ENCODE measurements at places on chromosomes 1 and 21.

DNA sequence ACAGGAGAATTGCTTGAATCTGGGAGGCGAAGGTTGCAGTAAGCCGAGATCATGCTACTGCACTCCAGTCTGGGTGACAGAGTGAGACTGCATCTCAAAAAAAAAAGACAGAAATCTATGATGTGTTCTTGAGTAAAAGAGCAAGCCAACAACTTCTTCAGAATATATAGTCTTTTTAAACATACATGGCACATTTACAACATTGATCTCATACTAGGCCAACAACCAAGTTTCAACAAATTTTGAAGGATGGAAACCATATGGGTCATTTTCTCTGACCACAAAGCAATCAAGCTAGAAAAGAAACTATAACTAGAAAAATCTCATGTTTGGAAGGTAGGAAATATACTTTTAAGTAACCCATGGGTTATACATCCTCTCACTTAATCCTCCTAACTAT lies 38.3 kb downstream of the PAFAH2 start:
- no peak for DNase-seq

- DNase-seq, result peak; percentile 50
Measured at GRCh38 chr1:150066838-150067183, 765 bp upstream of the VPS45 start.

GRCh38 chr1:38953433-38953860 lies 11.8 kb upstream of the RHBDL2 start:
- peak; percentile 34 for DNase-seq

DNA sequence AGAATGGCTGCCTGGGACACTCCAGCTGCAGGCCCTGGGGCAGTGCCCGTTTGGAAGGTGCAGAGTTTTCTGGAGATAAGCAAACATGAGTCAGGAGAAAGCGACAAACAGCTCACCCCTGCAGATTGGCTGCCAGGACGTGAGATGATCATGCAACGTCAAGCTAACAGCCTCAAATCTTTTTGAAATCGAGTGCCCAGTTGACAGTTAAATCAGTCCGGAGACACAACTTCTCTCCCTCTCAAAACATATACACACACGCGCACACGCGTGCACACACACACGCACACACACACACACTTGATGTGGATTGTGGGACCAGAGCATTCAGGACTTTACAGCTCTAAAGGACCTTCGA lies 49.4 kb downstream of the TENT5C start:
- DNase-seq, result peak; percentile 93

DNA sequence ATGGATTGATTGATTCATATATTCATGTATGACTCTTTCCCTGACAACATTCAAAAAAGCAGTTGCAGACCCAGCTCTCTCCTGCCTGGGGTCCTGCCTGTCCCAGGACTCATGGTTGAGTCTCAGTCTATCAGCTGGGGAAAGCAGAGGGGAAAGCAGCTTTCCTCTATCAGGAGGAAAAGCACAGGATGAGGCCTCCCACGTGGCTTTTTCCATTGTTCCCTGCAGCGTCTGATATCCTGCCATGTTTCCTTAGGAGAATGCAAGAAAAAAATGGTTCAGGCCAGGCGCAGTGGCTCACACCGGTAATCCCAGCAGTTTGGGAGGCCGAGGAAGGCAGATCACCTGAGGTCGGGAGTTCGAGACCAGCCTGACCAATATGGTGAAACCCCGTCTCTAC lies 133.0 kb upstream of the VAMP3 start:
- no peak for DNase-seq

DNA sequence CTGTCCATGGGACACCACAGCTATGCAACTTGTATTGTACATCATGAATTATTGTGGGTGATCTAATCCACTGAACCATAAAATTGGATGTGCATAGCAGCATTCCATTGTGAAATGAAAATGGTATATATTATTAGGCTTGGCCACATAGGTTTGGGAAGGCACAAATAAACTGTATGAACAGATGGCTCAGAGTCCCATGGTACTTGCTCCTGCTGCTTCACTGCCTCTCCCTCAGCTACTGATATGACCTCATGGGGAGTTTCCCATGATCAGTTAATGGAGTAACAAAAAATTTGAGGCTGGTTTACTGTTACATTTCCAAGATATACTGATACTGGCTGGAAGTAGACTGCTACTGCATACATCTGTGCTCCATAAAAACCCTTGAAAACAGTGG lies 152.7 kb upstream of the NEGR1 start:
- DNase-seq, result no peak

DNA sequence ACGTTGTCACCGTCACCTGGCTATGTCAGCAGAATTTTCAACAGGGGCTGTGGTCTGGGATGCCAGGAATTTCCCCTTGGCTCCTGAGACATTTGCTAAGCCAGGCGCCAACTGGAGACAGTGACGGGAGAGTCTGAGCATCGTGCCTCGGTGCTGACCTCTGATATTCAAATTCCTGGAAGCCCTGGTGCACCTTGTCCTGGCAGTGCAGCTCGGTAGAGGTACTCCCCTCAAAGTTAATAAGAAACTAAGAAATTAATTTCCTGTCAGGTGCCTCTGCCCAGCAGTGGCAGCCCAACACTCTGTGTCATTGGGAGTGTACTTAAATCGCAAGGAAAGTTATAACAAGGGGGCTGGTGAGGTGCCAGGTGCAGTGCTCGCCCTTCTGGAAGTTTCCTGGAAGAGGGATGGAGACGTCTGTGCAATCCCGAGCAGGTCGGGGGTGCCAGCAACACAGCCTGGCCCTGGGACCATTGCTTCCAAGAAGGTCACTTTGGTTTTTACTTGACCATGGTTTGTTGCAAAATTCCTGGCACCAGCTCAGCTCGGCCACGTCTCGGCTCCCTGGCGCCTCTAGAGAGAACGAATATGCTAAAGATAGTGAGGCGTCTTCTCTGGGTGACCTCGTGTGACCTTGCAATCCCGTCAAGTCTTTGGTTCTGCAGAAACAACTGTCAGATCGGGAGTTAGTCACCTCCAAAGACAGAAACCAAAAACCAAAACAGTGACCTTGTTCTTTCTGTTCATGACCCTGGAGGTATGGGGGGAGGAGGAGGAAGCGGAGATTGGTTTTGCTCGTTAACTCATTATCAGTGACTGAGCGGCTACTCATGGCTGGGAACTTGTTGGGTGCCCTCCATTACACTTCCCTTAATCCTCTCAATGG lies 149.5 kb upstream of the VAMP3 start:
- DNase-seq, result no peak

GRCh38 chr1:104100115-104100514 lies 350.4 kb downstream of the AMY1C start:
- DNase-seq, result no peak

- DNase-seq, result no peak
Measured at GRCh38 chr1:4689941-4690635, 35.7 kb downstream of the AJAP1 start.

GRCh38 chr1:36595349-36595748 lies 112.6 kb upstream of the CSF3R start:
- no peak for DNase-seq

DNA sequence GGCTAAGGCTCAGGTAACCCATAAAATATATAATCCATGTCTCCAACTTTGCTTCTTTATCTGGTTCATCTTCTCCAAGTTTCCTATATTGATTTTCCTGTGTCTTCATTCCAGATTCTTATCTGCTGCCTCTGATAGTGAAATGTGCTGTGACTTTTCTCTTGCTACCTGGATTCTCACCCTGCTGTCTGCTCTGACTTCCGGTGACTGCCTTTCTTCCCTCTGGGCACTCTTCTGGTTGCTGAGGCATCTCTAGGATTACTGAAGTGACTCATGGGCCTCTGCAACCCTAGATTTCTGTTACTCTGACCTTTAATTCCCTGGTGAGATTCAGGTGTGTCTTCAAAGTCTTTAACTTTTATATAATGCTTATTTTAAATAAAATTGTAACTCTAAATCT lies 46.9 kb downstream of the GIPC2 start:
- no peak for DNase-seq

- no peak for DNase-seq
Measured at GRCh38 chr1:38173157-38173831, 126.7 kb upstream of the POU3F1 start.

DNA sequence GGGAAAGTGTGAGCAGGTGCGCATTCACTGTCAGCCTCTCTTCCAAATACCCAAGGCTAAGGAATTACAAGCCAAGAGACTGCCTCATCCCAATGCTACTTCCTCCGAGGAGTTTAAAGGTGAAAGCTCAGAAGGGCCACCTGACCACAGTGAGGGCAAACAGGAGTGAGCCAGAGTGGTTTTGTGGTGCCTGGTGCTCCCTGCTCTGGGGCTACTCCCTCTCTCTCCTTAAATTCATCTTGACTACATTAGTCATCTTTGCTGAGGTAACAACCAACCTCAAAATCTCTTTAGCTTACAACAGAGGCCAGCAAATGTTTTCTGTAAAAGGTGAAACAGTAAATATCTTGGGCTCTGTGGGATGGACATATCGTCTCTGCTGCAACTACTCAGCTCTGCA lies 14.2 kb upstream of the ZBTB8A start:
- no peak for DNase-seq
